Naive thymus-derived CD8-positive, alpha-beta T cell (primary cell): ENCODE measurements at places on chromosomes 16 and 17. TPM values are rescaled to one million over a fixed set of nuclear protein-coding genes. Genes with fewer than 3 reads are reported as not detected.

- peak; percentile 13 for DNase-seq
Measured at GRCh38 chr16:69566981-69567680, 1.4 kb downstream of the NFAT5 start.

- DNase-seq, result peak; percentile 4
Measured at GRCh38 chr16:20385844-20386832, 18.4 kb downstream of the PDILT start.

Gene CBLN1
- total RNA-seq, result not detected

DNA sequence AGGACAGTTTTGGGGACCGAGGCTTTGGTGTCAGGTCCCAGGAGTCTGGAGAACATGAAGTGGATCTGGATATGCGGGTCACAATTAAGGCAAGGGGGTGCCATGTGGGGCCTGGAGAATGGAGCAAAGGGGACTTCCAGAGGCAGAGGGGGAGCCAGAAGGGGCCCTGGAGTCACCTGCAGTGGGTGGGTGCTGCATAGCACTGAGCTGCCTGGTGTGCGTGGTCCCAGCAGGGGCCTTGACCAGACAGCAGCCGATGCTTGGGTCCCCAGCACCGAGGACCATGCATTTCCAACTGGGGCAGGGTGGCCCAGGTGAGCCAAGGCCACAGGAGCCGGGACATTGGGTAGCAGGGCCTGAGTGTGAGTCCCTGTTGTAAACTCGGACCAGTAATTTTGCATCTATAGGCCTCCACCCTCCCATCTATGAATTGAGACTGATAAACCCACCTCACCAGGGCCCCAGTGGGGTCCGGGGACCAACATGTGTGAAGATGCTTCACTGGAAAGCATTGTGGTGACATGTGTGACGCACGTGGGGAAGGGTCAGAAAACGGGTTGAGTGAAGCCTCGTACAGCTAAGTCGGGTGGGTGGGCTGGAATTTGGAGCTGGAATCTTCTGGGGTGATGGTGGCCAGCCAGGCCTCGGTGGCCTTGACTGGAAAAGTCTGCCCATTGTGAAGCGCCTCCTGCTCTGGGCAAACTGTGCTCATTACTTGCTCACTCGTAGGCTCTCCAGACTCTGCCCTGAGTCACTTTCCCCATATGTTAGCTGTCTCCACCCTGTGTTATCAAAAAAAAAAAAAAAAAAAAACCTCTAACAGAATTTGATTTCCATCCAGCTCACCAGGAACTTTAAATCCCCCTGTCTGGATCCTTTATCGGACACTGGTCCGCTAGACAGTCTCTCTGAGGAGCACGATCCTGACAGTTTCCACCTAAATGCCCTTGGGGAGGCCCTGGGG lies 90.5 kb upstream of the ZNF469 start:
- DNase-seq, result no peak

DNA sequence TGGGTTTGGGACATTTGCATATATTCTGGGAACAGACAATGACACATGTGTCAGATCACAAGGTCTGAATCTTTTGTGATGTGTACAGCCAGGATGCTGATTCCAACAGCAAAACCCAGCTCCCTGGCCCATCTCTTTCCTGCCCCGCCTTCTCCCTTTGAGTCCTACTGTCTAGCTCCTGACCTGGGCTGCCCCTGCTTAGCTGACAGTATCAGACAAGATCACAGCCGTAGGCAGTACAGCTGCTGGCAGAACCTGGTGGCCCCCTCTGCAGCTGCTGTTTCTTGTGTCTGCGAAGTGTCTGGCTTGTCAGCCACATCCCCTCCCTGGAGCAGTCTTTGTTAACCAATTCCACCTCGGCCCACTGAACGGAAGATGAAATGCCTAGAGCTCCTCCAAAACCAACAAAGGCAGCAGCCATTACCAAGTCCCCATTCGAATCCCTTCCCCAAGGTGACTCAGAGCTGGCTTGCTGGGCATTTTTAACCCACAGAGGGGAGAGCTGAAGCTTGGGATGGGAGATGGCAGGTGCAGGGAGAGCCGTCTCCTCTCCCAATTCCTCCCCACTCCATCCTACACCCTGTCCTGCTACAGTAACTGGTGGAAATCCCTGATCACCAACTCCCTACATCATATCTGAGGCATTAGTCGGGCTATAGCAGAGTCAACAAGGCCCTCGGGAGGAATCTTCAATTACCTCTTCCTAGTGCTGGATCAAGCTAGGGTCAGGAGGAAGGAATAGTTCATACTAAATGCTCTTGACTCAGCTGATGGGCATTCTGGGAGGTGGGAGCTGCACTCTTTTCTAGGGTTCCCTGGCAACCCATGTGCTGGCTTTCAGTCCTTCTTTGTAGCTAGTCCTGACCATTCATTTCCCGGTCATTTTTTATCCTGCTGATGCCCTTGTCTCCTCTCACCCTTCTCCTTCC lies 5.8 kb downstream of the PIPOX start:
- no peak for DNase-seq

Gene PRKCB
- total RNA-seq, result 123 TPM

- no peak for DNase-seq
Measured at GRCh38 chr17:4313221-4314114, 49.7 kb upstream of the ANKFY1 start.

DNA sequence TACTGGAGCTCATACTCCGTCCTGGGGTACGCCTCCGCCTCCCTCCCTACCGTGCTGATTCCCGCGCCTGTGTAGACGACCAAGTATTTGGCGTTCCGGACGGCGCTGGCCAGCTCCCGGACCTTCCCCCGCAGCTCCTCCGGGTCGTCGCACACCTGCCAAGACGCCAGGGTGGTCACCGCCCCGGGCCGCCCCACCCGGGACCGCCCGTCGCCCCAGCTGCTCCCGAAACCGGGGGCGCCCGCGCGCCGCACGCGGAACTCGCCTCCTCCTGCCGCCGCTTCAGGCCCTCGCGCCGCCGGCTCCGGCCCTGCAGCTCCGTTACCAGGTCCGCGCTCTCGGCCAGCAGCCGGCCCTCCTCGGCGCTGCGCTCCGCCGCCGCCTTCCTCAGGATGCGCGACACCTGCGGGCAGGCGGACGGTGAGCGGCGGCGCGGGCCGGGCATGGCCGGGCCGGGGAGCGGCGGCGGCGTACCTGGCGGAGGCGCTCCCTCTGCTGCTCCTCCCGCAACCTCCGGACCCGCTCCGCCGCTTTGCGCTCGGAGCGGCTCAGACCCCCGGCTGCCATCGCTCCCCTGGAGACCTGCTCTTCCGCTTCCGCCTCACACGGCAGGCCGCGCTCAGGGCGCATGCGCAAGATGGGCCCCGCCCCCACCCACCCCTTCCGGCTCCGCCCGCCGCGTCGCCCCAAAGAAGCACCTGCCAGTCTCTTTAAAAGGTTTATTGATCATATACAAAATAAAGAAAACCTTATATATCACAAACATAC lies at the start of gene SIRT7:
TSS of gene SIRT7 (minus strand) at position 612 of the 768 bp plus-strand sequence. CDS start at position 567, 45 bp downstream.
- DNase-seq, result peak; percentile 82

- no peak for DNase-seq
Measured at GRCh38 chr17:17051380-17051779, 9.1 kb downstream of the MPRIP start.

Gene KRTAP2-3
- not detected for total RNA-seq

GRCh38 chr17:48510761-48511604 lies 19.8 kb downstream of the HOXB1 start:
- no peak for DNase-seq

Gene TMEM101
- total RNA-seq, result 27.6 TPM

DNA sequence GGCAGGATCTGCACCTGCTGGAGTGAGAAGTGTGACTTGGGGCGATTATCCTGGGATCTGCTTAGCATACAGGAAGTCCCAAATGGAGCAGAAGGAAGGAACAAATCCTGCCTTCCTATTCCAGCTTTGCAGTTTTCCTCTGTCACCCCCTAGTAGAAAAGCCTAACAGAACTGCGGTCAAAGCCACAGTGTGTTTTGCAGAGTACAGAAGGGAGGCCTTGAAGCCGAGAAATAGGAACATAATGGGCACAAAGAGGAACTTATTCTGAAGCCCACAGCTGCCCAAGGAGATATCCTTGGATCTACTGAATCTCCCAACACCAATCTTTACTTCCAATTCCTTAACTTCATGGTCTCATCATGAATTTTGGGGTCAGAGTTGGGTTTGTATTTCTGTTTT lies 8.5 kb downstream of the KRTAP1-5 start:
- no peak for DNase-seq

Gene LLGL2
- total RNA-seq, result 30.6 TPM

Gene ABCC3
- 0.10 TPM for total RNA-seq

GRCh38 chr16:14553447-14553846 lies 76.6 kb downstream of the PARN start:
- DNase-seq, result no peak

GRCh38 chr16:67431775-67432505 lies 1.0 kb downstream of the HSD11B2 start:
- no peak for DNase-seq

Gene ABCC12
- total RNA-seq, result not detected

GRCh38 chr17:77516902-77517301 lies 376.1 kb downstream of the SEC14L1 start:
- no peak for DNase-seq

DNA sequence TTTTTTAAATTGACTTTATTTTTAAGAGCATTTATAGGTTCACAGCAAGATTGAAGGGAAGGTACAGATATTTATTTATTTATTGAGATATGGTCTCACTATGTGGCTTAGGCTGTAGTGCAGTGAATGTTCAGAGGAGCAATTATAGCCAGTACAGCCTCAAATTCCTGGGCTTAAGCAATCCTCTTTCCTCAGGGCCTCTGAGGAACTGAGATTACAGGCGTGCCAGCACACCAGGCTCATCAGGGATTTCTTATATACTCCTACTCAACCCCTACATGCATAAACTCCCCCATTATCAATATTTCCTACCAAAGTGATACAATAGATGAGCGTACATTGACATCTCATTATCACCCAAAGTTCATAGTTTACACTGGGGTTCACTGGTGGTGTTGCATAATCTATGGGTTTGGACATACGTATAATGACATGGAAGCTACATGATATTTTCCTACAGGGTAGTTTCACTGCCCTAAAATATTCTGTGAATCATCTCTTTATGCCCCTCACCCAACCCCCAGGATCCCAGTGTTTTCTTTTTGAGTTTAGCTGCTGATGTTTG lies 33.5 kb downstream of the HS3ST3B1 start:
- DNase-seq, result no peak

DNA sequence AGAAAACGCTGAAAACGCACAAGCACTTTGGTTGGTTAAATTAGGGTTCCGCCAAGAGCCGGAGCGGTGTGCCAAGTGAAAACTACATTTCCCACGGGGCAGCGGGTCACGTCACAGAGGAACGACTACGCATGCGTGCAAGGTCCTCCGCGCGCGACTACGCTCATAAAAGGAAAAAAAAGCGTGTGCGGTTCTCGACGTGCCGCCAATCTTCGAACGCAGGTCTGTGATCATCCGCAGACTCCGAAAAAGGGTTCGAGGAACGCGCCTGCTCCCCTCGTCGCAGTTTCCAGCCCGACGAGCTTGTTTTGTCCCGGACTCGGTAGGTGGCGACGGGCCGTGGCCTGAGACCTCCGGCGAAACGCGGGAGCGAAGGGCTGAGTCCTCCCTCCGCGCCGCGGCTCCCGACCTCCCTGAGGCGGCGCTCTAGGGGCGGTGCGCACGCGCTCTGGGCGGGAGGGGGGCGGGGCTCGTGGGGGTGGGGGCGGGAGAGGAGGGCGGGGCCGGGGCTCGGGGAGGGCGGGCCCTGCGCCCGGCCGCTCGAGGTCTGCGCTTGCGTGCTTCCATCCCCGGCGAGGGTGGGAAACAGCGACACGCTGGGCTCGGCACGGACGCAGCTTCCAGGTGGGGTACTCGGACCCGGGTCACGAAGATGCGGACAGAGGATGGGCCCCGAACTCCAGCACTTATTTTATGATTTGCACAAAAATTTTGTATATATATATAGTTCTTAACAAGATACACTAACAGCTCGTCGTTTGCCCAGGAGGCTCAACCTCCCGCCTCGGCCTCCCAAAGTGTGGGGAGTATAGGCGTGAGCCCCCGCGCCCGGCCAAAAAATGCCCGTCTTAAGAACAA lies at the start of gene SGF29:
TSS of gene SGF29 (plus strand) at position 145 of the 858 bp plus-strand sequence. CDS start 27,150 bp downstream, outside the sequence.
- peak; percentile 96 for DNase-seq

DNA sequence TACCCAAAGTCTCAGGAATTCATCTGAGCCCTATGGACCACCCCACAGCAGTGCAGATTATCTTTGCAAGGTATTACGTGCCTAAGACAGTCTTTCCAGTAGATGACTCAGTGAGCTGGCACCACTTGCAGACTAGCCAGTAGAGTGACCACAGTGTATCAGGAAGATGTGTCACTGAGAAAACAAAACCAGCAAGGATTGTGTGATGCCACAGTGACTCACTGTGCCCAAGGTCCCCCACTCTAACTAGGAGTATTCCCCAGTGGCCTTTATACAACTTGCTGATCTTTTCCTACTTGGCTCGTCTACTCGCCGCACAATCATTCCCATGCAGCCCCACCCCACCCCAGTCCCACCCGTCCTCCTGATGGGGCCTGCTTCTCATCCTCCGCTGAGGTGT lies 26.8 kb upstream of the PRKCA start:
- DNase-seq, result no peak

GRCh38 chr16:83533193-83533592 lies 274.6 kb upstream of the HSBP1 start:
- DNase-seq, result no peak

GRCh38 chr16:90046122-90046970 lies 27.1 kb upstream of the DBNDD1 start:
- no peak for DNase-seq

Gene NPIPB13
- 40.8 TPM for total RNA-seq

Gene TBC1D3G
- total RNA-seq, result not detected

Gene FBF1
- 47.7 TPM for total RNA-seq

DNA sequence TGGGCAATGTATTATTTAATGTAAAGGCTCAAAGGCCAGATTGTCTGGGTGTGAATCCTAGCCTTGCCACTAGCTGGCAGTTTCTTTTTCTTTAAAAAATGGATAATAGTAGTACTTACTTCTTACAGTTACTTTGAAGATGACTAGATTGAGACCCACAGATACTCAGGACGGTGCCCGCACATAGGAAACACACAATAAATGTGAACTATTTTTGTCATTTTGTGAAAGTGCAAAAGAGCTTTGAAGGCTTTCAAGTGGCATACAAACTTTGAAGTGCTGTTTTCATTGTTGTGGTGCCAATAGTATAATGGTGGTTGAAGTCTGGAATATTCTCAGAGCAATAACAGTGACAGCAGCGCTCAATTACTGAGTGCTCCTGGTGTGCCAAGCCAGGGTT lies 63.6 kb downstream of the OTOA start:
- DNase-seq, result peak; percentile 0

DNA sequence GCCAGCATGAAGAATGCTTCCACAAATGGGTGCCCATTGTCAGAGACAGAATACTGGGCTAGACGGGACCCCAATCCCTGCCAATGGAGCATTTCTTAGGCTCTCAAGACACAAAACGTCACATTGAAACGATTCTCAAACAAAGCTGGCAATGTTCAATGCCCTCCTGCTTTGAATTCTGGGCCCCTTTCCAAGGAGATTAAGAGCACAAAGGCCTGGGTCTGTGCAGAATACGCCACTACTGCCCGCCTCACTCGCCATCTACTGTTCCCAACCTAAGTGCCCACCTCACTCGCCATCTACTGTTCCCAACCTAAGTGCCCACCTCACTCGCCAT lies 9.7 kb downstream of the CFAP20 start:
- no peak for DNase-seq

Gene GPR142
- total RNA-seq, result not detected

GRCh38 chr16:89343501-89344457 lies 126.3 kb downstream of the ZNF778 start:
- no peak for DNase-seq

Gene RCVRN
- not detected for total RNA-seq

- no peak for DNase-seq
Measured at GRCh38 chr17:46056800-46057304, 57.8 kb downstream of the STH start.
